Right forelimb (tissue), 1 donor: ENCODE measurements at places on chromosomes 1 and 21.

GRCh38 chr1:46274225-46275029 lies 26.9 kb downstream of the RAD54L start:
- DNase-seq = no peak

DNA sequence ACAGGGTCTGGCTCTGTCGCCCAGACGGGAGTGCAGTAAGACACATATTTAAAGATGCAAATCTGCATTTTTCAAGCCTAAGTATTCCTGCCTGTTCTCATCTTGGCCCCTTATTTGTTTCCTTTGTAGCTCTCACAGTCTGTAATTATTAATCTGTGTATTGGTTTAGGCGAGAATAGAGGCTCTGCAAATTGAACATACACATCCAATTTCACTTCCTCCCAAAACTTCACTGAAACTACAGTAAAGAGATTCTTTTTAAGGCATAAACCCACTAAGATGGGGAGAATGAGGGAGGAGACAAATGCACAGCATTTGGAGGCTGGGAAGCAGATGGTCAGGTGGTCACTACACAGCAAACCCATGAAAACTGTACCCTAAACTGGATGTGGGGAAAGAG lies 21.0 kb downstream of the HMGN2 start:
- DNase-seq = no peak

GRCh38 chr1:41791667-41792484 lies 126.8 kb downstream of the HIVEP3 start:
- DNase-seq = no peak

DNA sequence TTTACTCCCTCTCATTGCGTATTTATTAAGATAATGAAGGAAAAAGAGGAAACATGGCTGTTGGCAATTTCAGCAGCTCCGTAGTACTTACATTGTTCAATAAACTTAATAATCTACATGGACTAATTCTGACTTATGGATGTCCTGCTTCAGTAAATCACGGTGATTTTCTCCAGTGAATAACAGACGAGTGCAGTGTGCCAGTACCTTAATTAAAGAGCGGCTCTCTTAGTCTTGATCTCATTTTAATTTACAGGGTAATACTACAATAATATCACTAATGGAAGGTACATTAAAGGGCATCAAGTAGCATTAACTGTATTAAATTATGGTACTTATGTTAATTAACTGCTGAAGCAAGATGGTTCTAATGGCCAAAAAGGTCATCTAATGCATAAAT lies 187.2 kb downstream of the NTNG1 start:
- DNase-seq = no peak

GRCh38 chr1:113918243-113918642 lies 10.9 kb upstream of the HIPK1 start:
- no peak for DNase-seq

DNA sequence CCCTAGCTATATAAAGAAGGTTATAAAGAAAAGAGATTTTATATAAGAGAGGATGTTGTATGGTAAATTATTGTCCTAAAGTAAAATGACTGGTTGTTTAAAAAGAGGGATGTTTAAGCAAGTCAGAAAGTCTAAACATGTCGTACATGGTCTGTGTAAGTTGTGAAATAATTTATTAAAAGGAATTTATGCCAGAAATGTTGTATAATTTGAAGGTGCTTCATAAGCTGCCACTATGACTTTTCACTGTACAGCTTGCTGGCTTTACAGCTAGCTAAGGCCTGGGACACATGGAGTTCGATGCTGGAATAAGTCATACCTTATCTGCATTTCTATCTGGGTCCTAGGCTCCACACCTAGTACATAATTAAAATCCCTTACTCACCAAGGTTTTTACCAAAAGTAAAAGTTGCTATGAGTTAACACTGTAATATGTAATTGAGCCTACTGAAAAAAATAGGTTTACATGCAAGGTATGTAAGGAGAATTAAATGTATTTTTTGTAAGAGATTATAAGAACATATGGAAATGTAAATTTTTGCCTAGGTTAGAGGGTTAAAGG lies 59.0 kb upstream of the EDEM3 start:
- no peak for DNase-seq

DNA sequence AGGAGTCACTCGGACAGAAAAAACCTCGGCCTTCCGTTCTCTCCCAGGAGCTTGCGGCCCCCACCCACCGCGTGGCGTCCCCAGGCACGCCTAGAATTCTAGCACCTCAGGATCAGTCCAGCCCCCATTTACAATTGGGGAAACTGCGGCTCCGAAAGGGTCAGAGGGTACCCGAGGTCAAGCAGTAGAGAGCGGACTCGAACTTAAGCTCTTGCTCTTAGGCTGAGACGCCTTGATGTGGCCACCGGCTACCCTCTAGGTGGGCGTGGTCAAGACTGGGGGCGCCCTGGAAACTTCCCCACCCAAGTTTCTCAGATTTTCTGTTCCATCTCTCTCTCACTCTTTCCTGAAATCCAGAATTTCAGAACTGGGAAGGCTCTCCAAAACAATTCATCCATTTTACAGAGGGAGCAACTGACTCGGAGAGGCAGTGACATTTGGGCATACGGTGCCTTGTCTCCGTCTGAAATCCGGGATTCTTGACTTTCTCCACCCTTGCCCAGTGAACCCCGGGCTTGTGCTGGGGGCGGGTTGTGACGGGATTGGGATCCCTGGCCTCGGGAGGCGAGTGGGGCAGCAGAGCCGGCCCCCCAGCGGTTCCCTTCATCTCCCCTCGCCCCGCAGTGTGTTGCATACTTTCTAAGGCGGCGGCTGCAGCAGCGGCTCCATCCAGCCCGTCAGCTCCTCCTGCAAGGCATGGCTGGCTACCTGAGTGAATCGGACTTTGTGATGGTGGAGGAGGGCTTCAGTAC lies 777 bp downstream of the AZIN2 start:
- DNase-seq = no peak

GRCh38 chr1:25257196-25257595 lies 9.9 kb upstream of the RSRP1 start:
- no peak for DNase-seq

- DNase-seq = no peak
Measured at GRCh38 chr1:9621032-9621431, 30.5 kb upstream of the PIK3CD start.

DNA sequence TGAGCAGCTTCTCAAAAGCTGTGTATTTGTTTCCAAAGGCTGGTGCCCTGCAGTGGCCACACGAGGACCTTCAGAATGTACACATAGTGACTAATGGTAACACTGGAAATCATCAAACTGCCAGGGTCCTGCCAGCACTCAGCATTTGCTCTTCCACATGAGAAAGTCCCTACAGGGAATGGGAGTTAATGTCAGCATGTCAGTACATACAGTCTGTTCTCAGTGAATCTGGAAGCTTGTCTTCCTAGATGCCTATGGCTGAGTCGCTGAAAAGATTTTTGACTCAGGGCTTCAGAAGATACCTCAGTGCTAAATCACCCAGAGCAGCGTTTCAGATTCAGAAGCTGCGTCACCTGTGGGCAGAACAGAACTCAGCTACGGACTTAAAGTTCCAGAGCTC lies 108.2 kb downstream of the CDC7 start:
- DNase-seq = no peak

DNA sequence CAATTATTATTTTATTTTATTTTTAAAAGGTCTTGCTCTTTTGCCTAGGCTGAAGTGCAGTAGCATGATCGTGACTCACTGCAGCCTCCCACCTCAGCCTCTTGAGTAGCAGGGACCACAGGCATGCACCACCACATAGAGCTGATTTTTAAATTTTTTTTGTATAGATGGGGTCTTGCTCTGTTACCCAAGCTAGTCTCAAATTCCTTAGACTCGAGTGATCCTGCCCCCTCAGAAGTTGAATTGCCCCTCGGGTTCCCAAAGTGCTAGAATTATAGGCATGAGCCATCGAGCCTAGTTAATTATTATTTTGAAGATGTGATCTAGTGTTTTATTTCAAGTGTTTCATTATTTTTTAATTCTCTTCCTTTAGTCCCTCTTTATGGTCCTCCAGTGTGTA lies 12.2 kb downstream of the MSH4 start:
- no peak for DNase-seq

DNA sequence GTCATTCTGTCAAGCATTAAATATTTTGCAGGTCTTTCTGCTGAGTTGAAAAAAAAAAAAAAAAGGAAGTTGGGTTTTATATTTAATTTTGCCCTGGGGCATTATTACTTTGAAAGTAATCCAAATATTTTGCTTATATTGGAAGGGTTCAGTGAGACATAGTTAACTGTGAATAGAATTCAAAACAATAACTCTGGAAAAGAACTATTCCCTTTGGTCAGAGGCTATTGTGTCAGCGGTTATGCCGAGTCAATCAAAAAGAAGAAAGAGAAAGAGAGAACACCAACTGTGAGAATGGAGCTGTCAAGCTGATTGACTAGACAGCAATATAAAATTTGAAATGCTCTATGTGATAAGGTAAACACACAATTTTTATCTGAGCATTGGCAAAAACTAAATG lies 761.7 kb downstream of the ADGRL2 start:
- no peak for DNase-seq

GRCh38 chr21:39542736-39543135 lies 70.0 kb upstream of the B3GALT5 start:
- DNase-seq = no peak

GRCh38 chr1:100972185-100972584 lies 53.4 kb downstream of the DPH5 start:
- DNase-seq = no peak

DNA sequence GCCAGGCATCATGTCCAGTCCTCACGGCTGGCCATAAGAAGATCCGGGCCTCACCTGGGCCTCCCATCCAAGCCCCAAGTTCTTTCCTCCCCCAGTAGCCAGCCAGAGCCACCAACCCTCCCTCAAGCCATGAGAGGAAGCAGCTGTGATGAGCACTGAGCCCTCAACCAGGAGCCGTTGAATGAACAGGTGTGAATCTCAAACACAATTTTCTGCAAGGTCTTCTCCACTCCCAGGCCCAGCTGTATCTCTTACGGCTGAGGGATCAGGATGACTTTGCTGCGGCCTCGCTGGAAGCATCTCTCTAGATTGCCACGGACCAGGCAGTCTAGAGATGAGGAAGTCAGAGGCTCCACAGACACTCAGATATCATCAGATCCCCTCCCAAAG lies 9.8 kb upstream of the CLDN14 start:
- DNase-seq = no peak

DNA sequence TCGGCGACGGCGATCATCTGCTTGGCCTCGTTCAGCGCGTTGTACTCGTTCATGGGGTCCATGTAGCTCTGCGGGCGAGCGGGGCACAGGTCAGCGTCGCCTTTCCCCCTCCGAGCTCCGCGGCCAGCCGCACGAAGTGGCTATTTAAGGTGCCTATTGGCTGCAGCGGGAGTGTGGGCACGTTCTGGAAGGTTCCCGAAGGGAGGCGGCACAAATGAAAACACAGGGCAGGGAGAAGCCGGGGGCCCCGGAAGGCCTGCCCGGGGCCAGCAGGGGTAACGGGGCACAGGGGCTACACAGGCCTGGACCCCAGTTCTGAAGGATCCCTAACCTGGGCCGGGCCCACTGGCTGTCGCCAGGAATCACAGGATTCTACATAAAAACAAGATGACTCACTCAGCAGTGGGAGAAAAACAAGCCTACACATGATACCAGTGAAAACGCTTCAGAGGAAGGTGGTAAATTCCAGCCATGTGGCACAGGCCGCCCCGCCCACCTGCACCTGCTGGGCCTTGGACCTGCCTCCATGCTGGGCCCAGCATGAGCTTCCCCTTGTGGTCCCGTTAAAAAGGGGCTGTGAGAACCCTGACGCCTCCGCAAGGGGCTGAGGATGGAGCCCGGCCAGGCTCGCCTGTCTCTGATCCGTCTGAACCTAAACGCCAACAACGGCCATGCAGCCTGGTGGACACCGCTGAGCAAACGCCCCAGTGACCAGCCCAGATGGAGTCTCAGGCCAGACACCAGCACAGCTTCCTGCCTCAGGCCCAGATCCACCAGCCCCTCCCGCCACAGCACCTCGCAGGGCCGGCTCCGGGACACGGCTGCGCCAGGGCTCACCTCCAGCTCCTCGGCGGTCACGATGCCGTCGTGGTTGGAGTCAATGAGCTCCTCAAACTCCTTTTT lies 3.9 kb upstream of the TNFRSF4 start:
- DNase-seq = no peak

GRCh38 chr1:46524843-46525242 lies 26.6 kb downstream of the KNCN start:
- DNase-seq = no peak

DNA sequence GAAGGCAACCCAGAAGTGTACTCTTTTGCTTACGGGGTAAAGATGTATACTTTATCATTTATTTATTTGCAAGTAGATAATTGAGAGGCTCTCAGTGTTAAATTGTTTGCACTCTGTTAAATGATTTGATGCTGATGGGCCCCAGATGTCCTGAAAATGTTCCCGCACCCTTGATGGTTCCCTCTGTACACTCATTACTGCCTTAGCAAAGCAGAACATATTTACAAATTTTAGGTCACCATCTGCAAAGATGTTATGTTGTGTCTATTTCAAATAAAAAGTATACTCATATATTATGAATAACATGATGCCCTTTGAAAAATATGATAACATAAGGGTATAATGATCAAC lies 240.5 kb upstream of the SNX7 start:
- DNase-seq = no peak
